Keratinocyte (primary cell): ENCODE measurements at places on chromosomes 2 and 18. TPM values are rescaled to one million over a fixed set of nuclear protein-coding genes. Genes with fewer than 3 reads are reported as not detected.

DNA sequence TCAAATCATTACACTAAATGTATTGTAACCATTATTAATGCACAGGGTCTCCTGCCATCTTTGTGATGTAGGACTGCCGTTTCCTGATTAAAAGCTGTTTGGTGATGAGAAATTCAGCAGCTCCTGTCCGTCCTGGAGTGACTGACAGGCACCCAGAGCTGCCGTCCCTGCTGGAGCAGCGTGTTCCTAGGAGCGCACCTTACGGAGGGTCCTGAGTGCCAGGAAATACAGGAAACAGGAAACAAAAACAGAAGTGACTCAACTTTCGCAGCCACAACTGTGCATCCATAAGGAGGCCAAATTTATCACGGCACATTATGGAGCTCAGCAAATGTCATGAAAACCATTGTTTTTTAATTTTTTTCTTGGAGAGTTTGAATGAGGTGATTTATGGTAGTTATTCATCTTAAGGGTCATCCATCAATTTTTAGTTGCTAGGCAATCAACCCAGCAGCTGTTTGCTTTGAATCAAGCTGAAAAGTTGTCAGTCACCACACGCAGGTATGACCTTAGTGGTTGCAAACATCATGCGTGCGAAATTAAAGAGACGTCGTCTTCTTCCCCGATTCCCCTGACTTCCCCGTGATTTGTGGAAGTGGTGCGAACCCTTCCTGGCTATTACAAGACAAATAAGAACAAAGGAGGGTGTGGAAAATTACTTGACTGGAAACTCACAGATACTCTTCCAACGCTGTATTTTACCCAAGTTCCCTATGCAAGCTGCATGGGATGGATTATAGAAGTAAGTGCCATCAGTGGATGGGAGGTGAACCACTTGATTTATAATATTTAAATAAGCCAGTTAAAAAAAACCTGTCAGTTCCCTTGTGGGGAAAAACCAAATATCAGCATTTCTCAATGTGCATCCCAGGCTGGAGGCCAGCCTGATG, 19.8 kb downstream of the TSHZ1 start:
- peaks cover 2% of the 10 kb centered on the region for H3K4me1 ChIP-seq
- DNase-seq = no peak
- no peaks in the 10 kb centered on the region for H3K36me3 ChIP-seq
- H3K27ac ChIP-seq = no peak overlapping the region
- no peak overlapping the region for H3K4me3 ChIP-seq

Gene GKN1
- 0.15 to 0.75 TPM (median 0.49 TPM) in 3 replicates for polyA plus RNA-seq

- H3K27me3 ChIP-seq = no peaks in the 10 kb centered on the region
- no peaks in the 10 kb centered on the region for H3K36me3 ChIP-seq
- no peak overlapping the region for H3K27ac ChIP-seq
- H3K4me1 ChIP-seq = peaks cover 6% of the 10 kb centered on the region
Measured at GRCh38 chr2:33313039-33313438, 163.4 kb upstream of the RASGRP3 start.

Gene CDCA7
- 7.6 to 30.9 TPM (median 30.1 TPM) in 3 replicates for polyA plus RNA-seq

- peaks cover 10% of the 10 kb centered on the region for H3K4me1 ChIP-seq
- no peaks in the 10 kb centered on the region for H3K36me3 ChIP-seq
- H3K27ac ChIP-seq = no peak overlapping the region
- DNase-seq = peak; percentile 50
Measured at GRCh38 chr2:15159751-15160177, 401.4 kb downstream of the NBAS start.

DNA sequence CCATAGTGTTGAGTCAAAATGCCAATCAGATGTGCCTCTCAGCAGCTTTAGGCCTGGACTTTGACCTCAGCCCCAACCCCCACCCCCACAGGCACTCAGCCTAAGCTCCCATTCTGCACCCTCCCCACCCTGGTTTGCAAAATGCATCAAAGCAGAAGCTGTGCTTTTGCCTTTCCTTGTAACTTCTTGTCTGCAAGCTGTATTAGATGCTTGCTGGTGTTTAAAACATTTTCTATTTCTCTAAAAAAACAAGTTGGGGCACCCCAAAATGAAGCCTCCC, 26.6 kb upstream of the STEAP3 start:
- peaks cover 13% of the 10 kb centered on the region for H3K4me1 ChIP-seq
- H3K27me3 ChIP-seq = no peaks in the 10 kb centered on the region

DNA sequence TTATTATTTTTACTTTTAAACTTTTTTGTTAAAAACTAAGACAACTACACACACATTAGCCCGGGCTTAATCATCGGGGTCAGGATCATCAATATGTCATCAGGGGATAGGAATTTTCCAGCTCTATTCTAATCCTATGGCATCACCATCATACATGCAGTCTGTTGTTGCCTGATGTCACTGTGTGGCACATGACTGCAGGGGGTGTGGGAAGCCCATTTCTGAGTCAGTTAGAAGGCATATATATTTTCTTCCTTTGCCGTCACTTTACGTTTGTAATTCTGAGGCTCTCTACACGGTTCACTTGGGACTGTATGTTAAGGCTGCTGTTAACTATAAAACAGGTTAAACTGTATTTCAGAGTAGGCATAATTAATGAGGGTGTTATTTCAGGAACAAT, 144.4 kb upstream of the ITGA6 start:
- H3K36me3 ChIP-seq = no peaks in the 10 kb centered on the region
- peak overlapping the region; percentile 78 for H3K27ac ChIP-seq
- DNase-seq = peak; percentile 75
- peaks cover 37% of the 10 kb centered on the region for H3K4me1 ChIP-seq
- H3K27me3 ChIP-seq = no peaks in the 10 kb centered on the region

DNA sequence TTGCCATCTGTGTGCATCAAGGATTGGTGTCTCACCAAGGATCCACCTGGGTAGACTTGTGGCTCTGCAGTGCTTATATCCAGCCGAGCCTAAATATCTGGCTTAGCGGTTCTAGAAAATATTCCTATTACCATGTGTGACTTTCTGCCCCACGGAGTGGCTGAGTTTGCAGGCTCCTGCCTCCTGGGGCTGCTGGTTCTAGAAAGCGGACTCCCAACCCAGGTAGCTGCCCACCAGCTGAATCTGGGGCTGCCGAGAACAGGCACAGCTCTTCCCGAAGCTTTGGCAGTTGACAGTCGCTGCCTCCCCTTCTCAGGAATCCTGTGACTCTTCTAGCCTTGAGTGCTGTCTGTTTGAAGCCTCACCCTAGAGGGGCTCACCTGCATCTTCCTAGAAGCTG, 104.6 kb downstream of the TPGS2 start:
- H3K4me3 ChIP-seq = no peak overlapping the region
- no peaks in the 10 kb centered on the region for H3K27me3 ChIP-seq
- no peaks in the 10 kb centered on the region for H3K4me1 ChIP-seq
- no peaks in the 10 kb centered on the region for H3K36me3 ChIP-seq

DNA sequence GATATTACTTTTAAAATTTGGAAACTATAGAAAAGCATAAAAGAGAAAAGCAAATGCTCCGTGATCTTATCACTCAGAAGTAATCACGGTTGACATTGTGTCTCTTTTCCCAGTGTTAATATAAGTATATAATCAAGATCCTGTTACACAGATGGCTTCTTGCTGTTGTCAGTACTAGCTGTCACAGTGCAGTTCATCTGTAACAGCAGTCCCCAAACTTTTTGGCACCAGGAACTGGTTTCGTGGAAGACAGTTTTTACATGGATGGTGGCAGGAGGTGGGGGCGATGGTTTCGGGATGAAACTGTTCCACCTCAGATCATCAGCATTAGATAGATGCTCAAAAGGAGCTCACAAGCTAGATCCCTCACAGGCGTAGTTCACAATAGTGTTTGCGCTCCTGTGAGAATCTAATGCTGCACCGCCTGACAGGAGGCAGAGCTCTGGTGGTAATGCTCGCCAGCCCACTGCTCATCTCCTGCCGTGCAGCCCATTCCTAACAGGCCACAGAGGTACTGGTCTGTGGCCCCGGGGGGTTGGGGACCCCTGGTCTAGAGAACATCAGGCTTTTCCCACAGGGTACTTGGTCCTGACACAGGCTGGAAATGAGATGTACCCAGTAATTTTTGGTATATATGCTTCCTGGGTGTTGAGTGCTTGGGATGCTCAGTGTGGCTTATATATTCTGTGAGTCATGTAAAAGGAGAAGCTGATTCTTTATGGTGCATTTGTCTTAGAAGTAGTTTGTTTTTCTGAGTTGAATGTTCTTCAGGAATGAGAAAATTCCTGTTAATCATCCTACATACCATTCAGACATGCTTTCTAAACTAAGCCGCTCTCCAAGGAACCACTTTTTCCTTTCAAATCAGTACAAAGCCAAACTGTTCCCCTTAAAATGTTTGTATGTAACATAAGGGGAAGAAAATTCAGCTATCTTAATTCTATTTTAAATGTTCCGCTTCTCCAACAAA, 121.8 kb downstream of the NCK2 start:
- H3K36me3 ChIP-seq = peaks cover 4% of the 10 kb centered on the region
- H3K4me1 ChIP-seq = peaks cover 14% of the 10 kb centered on the region
- H3K27ac ChIP-seq = no peak overlapping the region

DNA sequence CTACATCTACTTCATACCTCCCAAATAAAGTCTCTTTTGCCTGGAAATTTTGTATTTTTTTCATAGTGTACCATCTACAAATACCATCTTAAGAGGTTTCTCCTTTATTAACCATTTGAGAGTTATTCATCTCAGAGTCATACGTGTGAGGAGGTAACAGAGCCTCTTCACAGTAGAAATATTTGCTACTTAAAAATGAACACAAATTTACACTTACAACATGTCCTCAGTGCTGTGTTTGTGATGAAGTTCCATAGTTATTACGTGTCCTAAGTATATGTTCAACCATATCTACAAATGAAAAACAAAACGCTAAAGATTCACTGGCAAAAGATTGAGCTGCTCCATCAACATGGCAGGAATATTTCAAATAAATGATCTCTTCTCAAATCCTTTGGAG, 48.5 kb upstream of the HNRNPA3 start:
- no peak for DNase-seq
- H3K4me3 ChIP-seq = no peak overlapping the region
- no peaks in the 10 kb centered on the region for H3K27me3 ChIP-seq
- H3K27ac ChIP-seq = peak overlapping the region; percentile 91

Gene OSR1
- 0.09 to 0.20 TPM (median 0.14 TPM) in 3 replicates for polyA plus RNA-seq

DNA sequence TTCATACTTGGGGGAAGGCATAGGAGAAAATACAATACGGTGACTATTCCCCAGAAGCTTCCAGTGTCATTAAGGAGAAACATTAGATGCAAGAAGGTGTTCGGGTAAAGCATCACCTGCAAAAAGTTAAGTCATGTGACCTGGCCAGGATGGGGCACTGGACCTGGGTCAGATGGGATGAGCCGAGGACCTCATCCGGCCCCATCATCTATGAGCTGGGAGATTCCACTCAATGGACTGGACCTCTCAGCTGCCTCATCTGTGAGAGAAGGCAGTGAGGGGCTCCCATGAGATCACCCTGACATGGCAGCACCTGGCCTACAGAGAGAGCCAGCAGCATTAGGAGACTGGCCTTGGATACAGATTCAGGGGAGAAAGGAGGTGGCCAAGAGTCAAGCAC, 111.4 kb upstream of the TEX51 start:
- H3K27me3 ChIP-seq = no peaks in the 10 kb centered on the region
- no peaks in the 10 kb centered on the region for H3K4me1 ChIP-seq
- H3K27ac ChIP-seq = no peak overlapping the region
- H3K36me3 ChIP-seq = no peaks in the 10 kb centered on the region

GRCh38 chr18:22457524-22457923, 39.8 kb upstream of the CTAGE1 start:
- no peaks in the 10 kb centered on the region for H3K27me3 ChIP-seq
- no peak for DNase-seq
- H3K36me3 ChIP-seq = no peaks in the 10 kb centered on the region
- no peaks in the 10 kb centered on the region for H3K4me1 ChIP-seq

DNA sequence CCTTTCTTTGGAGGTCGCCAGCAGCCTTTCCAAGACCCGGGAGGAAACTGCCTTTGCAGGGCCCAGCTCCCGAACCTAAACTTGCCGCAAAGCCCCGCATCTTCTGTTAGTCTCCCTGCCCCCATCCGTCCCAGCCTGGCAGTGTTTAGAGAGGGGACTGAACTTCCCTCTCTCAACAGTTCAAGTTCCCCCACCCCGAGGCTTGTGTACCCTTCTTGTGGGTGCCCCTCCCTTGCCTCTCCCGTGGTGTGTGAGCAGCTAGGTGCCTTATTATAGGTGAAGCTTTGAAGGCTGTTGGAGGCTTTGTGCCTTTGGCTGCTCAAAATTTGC, 1.4 kb downstream of the LBH start:
- peaks cover 53% of the 10 kb centered on the region for H3K27me3 ChIP-seq
- H3K4me3 ChIP-seq = peak overlapping the region; percentile 72
- peaks cover 3% of the 10 kb centered on the region for H3K4me1 ChIP-seq
- no peak for DNase-seq

GRCh38 chr18:22470248-22471235, 52.8 kb upstream of the CTAGE1 start:
- DNase-seq = no peak
- peaks cover 38% of the 10 kb centered on the region for H3K4me1 ChIP-seq
- H3K27me3 ChIP-seq = no peaks in the 10 kb centered on the region
- H3K36me3 ChIP-seq = no peaks in the 10 kb centered on the region
- peak overlapping the region; percentile 47 for H3K27ac ChIP-seq

DNA sequence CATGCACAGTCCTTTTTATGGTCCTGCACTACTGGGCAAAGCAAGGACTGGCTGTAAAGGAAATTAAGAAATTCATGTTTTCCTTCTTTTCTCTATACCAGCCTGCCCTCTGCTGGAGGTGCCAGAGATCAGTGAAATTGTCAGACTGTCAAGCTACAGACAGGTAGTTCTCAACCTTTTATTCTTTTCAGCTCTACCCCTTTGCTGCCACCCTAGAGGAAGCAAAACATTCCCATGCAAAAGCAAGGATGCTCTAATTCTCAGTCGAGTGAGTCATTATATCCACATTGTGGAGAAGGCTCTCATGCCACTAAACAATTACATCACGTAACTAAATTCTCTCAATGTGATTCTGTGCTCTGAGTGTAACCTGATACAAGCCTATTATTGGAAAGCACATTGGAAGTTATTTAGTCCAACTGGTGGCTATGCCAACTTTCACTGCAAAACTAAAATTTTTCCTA, 25.0 kb upstream of the RAPGEF4 start:
- H3K4me3 ChIP-seq = no peak overlapping the region
- peak; percentile 25 for DNase-seq
- no peaks in the 10 kb centered on the region for H3K27me3 ChIP-seq
- H3K36me3 ChIP-seq = no peaks in the 10 kb centered on the region
- H3K4me1 ChIP-seq = no peaks in the 10 kb centered on the region

Gene PIEZO2
- polyA plus RNA-seq = 0.08 TPM in 1 of 3 replicates, not detected in the others

GRCh38 chr2:226378753-226379705, 420.6 kb downstream of the IRS1 start:
- no peaks in the 10 kb centered on the region for H3K27me3 ChIP-seq
- H3K4me1 ChIP-seq = no peaks in the 10 kb centered on the region
- no peak overlapping the region for H3K4me3 ChIP-seq
- DNase-seq = no peak
- no peak overlapping the region for H3K27ac ChIP-seq

Gene CCDC74B
- 0.46 to 0.60 TPM (median 0.52 TPM) in 3 replicates for polyA plus RNA-seq

Gene PID1
- polyA plus RNA-seq = 3.5 to 6.0 TPM (median 5.4 TPM) in 3 replicates

Gene PDE1A
- polyA plus RNA-seq = 0.06 to 0.10 TPM (median 0.07 TPM) in 3 replicates

DNA sequence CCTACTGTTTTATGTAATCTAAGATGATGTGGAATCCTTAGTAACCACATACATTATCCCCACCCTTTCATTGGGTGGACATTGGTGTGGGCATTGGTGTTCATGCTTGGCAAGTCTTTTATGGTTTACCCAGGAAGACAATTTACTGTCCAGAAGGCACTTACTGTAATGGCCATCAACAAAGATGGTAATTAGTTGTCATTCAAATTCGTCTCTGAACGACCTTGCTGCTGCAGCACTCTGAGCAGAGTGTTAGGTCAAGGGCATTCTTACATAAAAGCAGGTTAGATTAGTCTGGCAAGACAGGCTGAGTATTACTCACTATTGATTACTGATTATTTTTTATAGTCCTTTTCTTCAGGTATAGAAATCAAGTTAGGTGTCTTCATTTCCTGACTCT, 447.9 kb downstream of the XIRP2 start:
- no peak overlapping the region for H3K27ac ChIP-seq
- H3K4me1 ChIP-seq = no peaks in the 10 kb centered on the region
- no peak overlapping the region for H3K4me3 ChIP-seq
- H3K27me3 ChIP-seq = no peaks in the 10 kb centered on the region
- no peaks in the 10 kb centered on the region for H3K36me3 ChIP-seq

Gene KLHL30
- not detected in 3 replicates for polyA plus RNA-seq

Gene GATA6
- polyA plus RNA-seq = 0.28 to 0.37 TPM (median 0.33 TPM) in 3 replicates

Gene UPP2
- polyA plus RNA-seq = not detected in 3 replicates
